ENCODE measurements at places on chromosomes 12 and 14.

GRCh38 chr12:44358636-44359035 is 517.5 kb downstream of the NELL2 start:
- DNase-seq, result no peak

- no peak for DNase-seq
These were observed 435.3 kb upstream of the TMTC1 start for GRCh38 chr12:30219047-30219446.

GRCh38 chr12:31011746-31012566 is 61.7 kb upstream of the DDX11 start:
- DNase-seq, result no peak

DNA sequence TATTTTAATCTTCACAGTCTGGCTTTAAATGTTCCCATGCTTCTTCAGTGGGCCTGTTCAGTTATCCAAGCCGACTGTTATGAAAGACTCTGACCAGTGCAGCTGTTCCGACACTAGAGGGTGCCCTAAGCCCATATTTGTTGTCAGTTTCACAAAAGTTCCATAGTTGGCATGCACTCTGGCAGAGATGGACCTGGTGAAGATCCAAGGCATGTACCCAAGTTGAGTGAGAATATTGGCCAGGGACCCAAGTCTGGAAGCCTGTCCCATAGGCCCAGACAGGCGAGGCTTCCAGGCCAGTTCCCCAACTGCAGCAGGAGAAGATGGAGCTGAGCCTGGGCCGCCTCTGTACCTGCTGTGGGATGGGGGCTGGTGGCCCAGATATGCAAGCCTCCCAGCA is 27.4 kb upstream of the GUCY2C start:
- DNase-seq, result peak; percentile 25

GRCh38 chr12:57628280-57629191 is 4.5 kb downstream of the B4GALNT1 start:
- no peak for DNase-seq

- no peak for DNase-seq
These were observed 182.8 kb downstream of the NUAK1 start for GRCh38 chr12:105955976-105956375.

DNA sequence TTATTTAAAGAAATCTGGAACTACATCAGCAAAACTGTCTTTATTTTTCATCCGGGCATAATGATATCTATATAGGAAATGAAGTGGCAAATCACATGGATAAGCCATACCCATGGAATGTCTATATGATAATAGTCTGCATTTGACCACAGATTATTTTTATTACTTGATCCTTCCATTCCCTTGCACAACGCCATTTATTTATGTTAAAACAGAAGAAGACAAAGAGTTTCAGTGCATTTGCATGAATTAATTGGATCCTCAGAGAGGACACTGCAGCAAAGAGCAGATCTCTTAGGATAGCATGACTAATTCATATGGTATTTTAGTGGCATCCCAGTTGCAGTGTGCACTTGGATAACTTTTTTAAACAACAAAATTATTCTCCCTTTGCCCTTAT is 345.0 kb downstream of the CCDC91 start:
- no peak for DNase-seq

- no peak for DNase-seq
These were observed 38.3 kb downstream of the SLC6A15 start for GRCh38 chr12:84874125-84874824.

- no peak for DNase-seq
These were observed 5.3 kb downstream of the NAV3 start for GRCh38 chr12:77835969-77836368.

DNA sequence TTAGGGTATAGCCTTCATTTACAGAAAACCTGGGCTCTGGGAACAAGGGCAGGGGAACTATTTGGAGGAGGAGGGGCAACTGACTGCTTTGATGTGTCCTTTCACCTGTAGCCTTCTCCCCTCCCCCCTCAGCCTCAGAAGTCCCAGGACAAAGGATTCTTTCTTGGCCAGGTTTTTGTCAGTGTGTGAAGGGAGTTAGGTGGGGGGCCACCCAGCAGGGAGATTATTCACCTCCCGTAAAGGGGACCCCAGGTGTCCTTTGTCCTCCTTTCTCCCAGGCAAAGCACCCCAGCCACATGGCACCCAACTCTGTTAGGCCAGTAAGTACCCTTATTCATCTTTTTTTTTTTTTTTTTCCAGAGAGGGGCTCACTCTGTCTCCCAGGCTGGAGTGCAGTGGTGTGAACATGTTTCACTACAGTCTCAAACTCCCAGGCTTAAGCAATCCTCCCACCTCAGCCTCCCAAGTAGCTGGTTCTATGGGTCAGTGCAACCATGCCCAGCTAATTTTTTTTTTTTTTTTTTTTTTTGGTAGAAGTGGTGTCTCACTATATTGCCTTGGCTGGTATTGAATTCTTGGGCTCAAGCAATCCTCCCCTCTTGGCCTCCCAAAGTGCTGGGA is 723 bp upstream of the NFE2 start:
- DNase-seq, result no peak

- DNase-seq, result no peak
These were observed 23.9 kb downstream of the FERMT2 start for GRCh38 chr14:52926953-52927352.

Data from stimulated activated naive CD4-positive, alpha-beta T cell treated with Interleukin-2 at 50 U/mL for 16 hours (primary cell).